Regular cardiac myocyte (primary cell): ENCODE measurements at places on chromosomes 1 and 21. TPM values are rescaled to one million over a fixed set of nuclear protein-coding genes. Genes with fewer than 3 reads are reported as not detected.

Gene OR6N1
- total RNA-seq = not detected in 2 replicates

Gene SPRR1A
- not detected in 2 replicates for total RNA-seq

Gene PPFIA4
- total RNA-seq = 9.0 and 39.2 TPM in 2 replicates

Gene ANGPTL7
- under 0.01 TPM in 1 of 2 replicates, not detected in the other for total RNA-seq

Gene TEX38
- not detected in 2 replicates for total RNA-seq

Gene OR6K3
- not detected in 2 replicates for total RNA-seq

Gene NPHS2
- total RNA-seq = not detected in 2 replicates

Gene CACNA1S
- total RNA-seq = not detected in 2 replicates

Gene RWDD3
- total RNA-seq = 13.0 and 13.8 TPM in 2 replicates

Gene RABGAP1L
- 21.7 and 36.1 TPM in 2 replicates for total RNA-seq

Gene C4BPA
- total RNA-seq = not detected in 2 replicates

Gene SYPL2
- total RNA-seq = 0.19 and 0.56 TPM in 2 replicates

Gene PRRC2C
- total RNA-seq = 33.9 and 42.0 TPM in 2 replicates

Gene GPR89A
- 24.2 and 27.3 TPM in 2 replicates for total RNA-seq

Gene C8B
- total RNA-seq = not detected in 2 replicates

Gene FAM167B
- total RNA-seq = 0.38 and 2.0 TPM in 2 replicates

Gene TEX50
- total RNA-seq = not detected in 2 replicates

Gene AVPR1B
- total RNA-seq = not detected in 2 replicates

Gene AMPD1
- total RNA-seq = not detected in 2 replicates

Gene GUCA2A
- not detected in 2 replicates for total RNA-seq

Gene F13B
- total RNA-seq = under 0.01 TPM in 1 of 2 replicates, not detected in the other

Gene SH3BGR
- 3.3 and 6.8 TPM in 2 replicates for total RNA-seq

Gene CHI3L1
- total RNA-seq = 0.19 and 5.4 TPM in 2 replicates

Gene LRRC53
- not detected in 2 replicates for total RNA-seq

Gene TMEM69
- total RNA-seq = 6.7 and 8.7 TPM in 2 replicates

Gene CD247
- total RNA-seq = under 0.01 and 0.28 TPM in 2 replicates

Gene TUFT1
- total RNA-seq = 7.7 and 11.3 TPM in 2 replicates

Gene WDR64
- total RNA-seq = not detected in 2 replicates
